Hypothalamus (tissue), 51 donors: ENCODE measurements at places on chromosomes 2 and 18.
A peak's percentile ranks its signal among the peaks of the same experiment; 100 is the strongest.

GRCh38 chr2:181776336-181776735 is 96.0 kb upstream of the NEUROD1 start:
- DNase-seq, result no peak

DNA sequence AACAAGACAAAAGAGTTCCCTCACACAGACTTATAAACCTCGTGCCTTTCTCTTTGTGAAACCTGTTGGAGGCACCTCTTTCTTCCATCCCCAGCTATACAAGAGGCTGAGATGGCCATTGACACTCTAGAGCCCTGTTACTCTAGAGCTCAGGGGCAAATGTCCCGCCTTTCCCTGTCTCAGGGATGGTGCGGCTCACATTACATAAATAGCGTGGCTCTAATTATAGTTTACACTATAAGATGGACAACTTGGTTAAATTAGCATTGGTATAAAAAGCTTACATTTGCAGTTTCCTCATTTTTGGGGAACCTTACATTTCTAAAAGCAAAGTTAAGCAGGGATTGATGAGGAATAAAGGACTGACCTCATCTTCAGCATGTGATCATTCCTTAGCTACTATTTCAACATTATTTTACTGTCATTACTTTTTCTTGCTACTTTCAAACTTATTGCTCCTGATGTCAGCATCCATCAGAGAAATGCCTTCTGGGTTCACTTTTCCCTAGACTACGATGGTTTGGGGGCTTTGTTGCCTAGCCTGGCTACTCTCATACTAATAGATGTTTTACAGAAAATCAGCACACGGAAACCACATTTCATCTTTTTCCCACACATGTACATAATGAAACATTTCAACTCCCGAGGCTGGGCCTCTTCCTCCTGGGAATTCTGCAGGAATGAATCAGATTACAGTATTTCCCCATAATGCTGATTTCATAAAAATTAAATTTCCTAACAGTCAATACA is 40.4 kb downstream of the FTCDNL1 start:
- DNase-seq, result no peak

DNA sequence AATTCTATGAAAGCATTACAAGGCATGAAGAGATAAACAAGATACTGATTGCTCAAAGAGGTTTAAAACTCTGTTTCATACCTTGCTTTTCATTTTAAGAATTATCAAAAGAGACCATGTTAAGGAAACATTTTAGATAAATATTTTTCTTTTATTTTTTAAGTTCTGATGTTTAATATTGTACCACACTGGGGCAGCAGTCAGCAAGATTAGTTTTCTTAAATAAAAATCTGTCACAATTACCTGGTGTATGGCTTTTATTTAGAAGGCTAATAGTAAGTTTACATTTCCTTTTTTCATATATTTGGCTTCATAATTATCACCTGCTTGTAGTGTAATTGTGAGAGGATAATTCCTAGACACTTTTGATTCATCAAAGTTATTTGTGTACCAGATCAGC is 46.4 kb downstream of the ZNF804A start:
- no peak for DNase-seq

- DNase-seq, result no peak
Measured at GRCh38 chr2:187552381-187552780, 1.9 kb downstream of the TFPI start.

- DNase-seq, result no peak
Measured at GRCh38 chr2:44889096-44889495, 52.4 kb upstream of the SIX3 start.

DNA sequence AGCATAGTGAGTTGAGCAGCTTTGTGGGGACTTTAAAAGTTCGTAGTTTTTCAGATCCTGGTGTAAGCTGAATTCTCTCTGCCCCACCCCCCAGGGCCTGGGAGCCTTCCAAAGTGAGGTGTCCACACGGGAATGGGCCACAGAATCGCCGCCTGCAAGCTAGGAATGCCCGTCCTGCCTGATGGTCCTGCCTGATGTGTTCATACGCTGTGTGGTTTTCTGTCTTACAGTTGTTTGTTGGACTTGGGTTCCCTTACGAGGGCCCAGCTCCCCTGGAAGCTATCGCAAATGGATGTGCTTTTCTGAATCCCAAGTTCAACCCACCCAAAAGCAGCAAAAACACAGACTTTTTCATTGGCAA is 158.7 kb downstream of the MGAT5 start:
- DNase-seq, result peak; percentile 22

GRCh38 chr2:19807866-19808265 is 93.9 kb downstream of the TTC32 start:
- DNase-seq, result no peak

DNA sequence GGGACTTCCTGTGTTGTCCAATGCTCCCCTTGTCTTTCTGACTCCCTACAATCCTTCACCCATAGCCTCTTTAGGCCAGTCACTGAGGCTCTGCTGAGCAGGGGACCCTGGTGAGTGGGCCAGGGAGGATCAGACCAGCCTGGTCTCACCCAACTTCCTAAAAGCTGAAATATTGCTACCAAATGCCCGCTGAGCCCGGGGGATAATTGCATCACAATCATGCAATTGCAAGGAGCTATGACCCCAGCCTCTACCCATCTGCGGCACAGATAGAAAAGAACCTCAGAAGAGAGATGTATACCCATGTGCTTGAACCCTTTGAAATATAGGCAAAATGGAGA is 3.7 kb upstream of the SP100 start:
- no peak for DNase-seq

- DNase-seq, result no peak
Measured at GRCh38 chr2:207491086-207491485, 38.7 kb upstream of the CREB1 start.

- no peak for DNase-seq
Measured at GRCh38 chr2:191676790-191677645, 918 bp upstream of the NABP1 start.

GRCh38 chr2:191679818-191680600 is 2.1 kb downstream of the NABP1 start:
- no peak for DNase-seq

GRCh38 chr2:196565106-196565765 is 74.3 kb upstream of the CCDC150 start:
- DNase-seq, result no peak

GRCh38 chr2:234488913-234489451 is 7.9 kb downstream of the ARL4C start:
- DNase-seq, result no peak

- peak; percentile 22 for DNase-seq
Measured at GRCh38 chr2:71736986-71737385, 283.6 kb downstream of the DYSF start.

GRCh38 chr2:141942006-141942789 is 188.6 kb downstream of the LRP1B start:
- DNase-seq, result no peak

DNA sequence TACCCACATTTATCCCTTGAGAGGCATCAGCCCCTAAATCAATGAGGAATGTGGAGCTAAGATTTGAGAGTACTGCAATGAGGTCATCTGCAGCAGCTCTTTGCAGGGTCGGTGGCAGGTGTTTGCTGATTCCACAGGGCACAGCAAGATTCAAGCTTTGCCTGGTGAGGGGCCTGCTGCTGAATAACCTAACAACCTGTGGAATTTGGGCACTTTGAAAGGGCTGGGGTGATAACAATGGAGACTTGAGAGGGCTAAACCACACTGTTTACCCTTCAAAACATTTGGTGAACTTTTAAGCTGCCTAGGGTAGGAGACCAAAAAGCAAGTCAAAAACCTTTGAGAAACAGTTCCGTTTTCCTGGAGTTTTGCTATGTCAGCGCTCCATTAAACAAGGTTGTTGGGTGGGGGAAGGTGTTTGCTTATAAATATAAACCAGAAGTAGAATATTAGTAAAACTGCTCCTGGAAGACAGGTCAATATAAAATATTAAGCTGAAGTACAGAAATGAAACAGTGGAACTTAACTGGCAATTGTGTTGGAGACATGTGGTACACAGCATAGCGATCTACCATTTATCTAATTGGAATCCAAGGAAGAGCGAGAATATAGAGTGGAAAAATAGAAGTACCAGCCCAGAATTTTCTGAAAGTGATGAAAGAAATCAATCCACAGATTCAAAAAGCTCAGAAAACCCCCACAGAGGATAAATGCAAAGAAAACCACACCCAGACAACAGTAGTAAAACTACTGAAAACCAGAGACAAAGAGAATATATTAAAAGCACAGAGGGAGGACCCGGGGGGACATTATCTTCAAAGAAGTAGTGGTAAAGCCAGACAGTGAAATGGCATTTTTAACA is 15.7 kb downstream of the COPS8 start:
- DNase-seq, result no peak

DNA sequence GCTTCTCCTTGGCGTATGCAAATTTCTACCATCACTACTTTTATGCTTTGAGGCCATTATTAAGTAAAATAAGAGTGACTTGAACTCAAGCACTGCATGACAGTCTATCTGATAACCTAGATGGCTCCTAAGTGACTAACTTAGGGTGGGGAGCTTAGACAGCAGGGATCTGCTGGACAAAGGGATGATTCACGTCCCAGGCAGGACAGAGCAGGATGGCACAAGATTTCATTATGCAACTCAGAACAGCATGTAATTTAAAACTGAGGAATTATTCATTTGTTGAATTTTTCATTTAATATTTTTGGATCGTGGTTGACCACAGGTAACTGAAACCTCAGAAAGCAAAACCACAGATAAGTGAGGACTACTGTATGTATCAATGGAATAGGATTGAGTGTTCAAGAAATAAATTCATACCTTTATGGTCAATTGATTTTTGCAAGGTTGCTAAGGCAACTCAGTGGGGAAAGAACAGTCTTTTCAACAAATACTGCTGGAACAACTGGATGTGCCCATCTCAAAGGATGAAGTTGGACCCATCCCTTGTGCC is 115.3 kb downstream of the MBD2 start:
- DNase-seq, result no peak

- DNase-seq, result no peak
Measured at GRCh38 chr18:2891526-2892431, 45.0 kb downstream of the EMILIN2 start.

GRCh38 chr2:38164881-38165280 is 88.9 kb upstream of the CYP1B1 start:
- no peak for DNase-seq

- DNase-seq, result no peak
Measured at GRCh38 chr2:142320067-142320466, 189.3 kb upstream of the LRP1B start.

DNA sequence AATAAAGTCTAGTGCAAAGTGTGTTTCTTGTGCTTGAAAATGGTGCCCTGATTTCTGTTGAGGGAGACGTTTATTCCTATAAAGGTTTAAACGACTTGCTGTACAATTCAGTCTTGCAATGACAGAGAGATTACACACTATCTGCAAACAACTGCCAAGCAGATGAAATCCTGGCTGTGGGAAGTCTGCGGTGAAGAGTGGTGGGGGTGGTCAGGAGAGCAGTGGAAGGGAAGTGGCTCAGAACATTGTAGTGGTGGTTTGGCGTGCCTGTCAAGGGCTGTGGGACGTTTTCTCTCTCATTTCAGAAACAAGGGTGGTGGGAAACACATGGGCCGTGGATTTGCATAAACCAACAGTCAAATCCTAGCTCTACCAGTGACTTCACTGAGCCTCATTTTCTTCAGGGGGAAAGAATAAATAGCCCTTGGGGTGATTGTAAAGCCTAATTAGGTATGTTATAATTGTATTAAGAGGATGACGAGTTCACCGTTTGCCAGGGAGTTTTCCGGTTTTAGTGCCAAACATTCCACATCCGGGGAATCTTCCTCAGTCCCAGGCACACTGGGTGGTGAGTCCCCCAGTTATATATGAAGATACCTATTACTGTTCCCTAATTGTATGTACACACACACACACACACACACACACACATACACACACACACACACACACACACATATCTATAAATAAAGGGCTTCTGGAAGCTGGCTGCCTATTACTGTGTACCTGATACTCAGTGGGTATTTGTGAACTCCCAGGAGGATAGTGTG is 115.0 kb downstream of the SPTBN1 start:
- DNase-seq, result no peak

DNA sequence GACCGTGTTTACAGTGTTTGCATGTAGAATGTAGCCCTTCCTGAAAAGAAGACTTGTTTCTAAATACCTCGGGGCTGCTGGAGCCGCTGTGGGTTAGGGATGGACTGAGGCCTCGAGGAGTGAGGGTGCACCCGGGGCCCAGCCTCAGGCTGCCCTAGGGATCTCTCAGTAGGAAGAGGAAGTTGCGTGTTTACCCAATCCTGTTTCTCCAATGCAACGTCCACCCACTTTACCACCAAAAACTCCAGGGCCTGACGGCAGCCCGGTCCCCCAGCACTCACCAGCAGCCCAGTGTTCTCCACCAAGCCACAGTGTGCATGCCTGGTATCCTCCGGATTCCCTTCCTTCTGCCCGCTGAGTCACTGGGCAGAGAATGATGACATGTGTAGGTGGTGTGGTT is 255.8 kb downstream of the GLI2 start:
- no peak for DNase-seq

- DNase-seq, result no peak
Measured at GRCh38 chr2:119352357-119352756, 14.3 kb downstream of the C2orf76 start.

- DNase-seq, result peak; percentile 66
Measured at GRCh38 chr2:62014102-62014501, 108.6 kb downstream of the COMMD1 start.

DNA sequence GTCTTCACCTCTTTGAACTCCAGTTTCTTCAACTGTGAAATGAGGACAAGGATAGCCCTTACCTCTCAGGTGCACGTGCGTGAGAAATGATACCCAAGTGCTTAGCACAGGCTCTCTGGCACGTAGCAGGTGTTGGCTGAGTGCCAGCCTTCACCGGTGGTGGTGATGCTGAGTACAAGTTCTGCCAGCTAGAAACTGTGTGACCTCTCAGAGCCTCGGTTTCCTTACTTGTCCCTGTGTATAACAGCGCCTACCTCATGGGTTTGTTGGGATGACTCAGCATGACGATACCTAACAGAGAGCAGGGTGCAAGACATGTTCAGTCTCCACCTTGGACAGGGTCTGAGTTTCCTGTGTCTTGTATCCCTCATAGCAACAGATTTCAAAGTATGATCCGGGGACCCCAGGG is 205.1 kb downstream of the TNS1 start:
- DNase-seq, result no peak

- DNase-seq, result no peak
Measured at GRCh38 chr2:73080321-73081131, 9.0 kb upstream of the SFXN5 start.

DNA sequence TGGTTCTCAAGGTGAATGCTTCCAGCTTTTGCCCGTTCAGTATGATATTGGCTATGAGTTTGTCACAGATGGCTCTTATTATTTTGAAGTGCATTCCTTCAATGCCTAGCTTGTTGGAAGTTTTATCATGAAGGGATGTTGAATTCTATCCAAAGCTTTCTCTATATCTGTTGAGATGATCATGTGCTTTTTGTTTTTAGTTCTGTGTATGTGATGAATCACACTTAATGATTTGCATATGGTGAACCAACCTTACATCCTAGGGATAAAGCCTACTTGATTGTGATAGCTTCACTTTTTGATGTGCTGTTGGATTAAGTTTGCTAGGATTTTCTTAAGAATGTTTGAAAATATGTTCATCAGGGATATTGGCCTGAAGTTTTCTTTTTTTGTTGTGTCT is 112.1 kb downstream of the MBD2 start:
- DNase-seq, result no peak

DNA sequence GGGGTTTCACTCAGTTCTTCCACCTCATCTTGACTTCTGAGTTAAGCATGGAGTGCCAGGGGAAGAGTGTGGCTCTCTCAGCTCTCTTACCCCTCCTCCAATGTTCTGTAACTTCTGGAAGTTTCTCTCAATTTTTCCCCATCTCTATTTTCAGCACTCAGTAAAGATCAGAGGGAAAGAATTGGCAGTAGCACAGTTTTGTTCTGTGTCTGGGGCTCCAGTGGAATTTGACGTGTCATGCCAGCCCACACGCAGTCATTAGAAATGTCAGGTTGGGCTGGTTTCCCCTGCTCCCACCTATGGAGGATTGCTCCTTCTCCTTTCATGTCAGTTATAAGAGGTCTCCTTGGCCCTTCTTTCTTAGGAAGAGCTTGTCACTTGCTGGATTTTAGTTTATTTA is 104.6 kb upstream of the COL3A1 start:
- no peak for DNase-seq
